Activated CD4-positive, alpha-beta T cell treated with anti-CD3 and anti-CD28 coated beads, Interleukin-2, amount 50 U/mL, for 1 hour (primary cell): ENCODE measurements at places on chromosomes 2 and 18.
A peak's percentile ranks its signal among the peaks of the same experiment; 100 is the strongest.

- no peak for DNase-seq
Measured at GRCh38 chr2:239991689-239992314, 33.3 kb downstream of the NDUFA10 start.

DNA sequence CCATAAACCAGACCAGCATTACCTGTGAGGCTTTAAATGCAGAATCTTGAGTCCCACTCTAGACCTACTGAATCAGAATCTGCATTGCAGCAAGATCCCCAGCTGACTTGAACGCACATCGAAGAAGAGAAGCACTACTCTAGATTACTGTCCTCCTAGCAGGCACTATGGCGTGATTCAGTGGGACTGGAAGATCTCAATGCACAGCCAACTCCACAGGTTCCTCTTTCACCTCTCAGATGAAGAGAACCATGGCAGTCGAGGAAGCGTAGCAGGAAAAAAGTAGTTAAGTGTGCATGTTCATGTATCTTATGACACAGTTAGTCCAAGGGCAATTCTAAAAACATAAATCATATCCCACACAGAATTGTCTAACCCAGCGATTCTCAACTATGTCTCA, 97.4 kb downstream of the STK39 start:
- no peak for DNase-seq

GRCh38 chr2:106624787-106625380, 137.7 kb downstream of the CD8B2 start:
- no peak for DNase-seq

GRCh38 chr18:13218368-13218991, at the start of gene LDLRAD4:
Gene LDLRAD4, plus strand, starts transcription at chr18:13218760.
- peak; percentile 46 for DNase-seq

DNA sequence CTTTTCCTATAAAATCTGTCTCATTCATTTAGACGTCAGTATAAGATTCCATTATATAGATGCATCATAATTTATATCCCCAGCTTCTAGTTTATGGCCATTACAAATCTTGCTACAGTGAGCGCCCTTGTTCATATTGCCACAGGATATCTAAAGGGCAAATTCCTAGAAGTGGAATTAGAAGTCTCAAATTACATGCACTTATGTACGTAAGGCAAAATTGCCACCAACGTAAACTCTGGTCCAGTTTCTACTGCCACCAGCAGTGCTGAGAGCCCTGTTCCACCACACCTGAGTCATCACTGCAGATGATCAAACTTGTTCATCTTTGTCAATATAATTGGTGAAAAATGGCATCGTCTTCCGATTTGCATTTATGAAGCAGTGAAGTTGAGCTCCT, 90.9 kb upstream of the ID2 start:
- DNase-seq = no peak

DNA sequence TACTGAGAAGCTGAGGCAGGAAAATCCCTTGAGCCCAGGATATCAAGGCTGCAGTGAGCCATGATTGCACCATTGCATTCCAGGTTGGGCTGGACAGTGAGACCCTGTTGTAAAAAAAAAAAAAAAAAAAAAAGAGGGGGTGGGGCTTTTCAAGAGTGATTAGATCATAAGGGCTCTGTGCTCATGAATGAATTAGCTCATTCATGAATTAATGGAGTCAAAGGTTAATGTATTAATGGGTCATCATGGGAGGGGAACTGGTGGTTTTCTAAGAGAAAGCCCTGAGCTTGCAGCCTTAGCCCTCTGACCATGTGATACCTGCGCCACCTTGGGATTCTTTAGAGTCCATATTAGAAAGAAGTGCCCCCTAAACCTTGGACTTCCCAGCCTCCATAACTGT, 4.5 kb downstream of the SLC19A3 start:
- no peak for DNase-seq

- no peak for DNase-seq
Measured at GRCh38 chr2:227025510-227025909, 138.5 kb downstream of the COL4A4 start.

- no peak for DNase-seq
Measured at GRCh38 chr18:74899554-74899953, 301.9 kb downstream of the ZNF407 start.

DNA sequence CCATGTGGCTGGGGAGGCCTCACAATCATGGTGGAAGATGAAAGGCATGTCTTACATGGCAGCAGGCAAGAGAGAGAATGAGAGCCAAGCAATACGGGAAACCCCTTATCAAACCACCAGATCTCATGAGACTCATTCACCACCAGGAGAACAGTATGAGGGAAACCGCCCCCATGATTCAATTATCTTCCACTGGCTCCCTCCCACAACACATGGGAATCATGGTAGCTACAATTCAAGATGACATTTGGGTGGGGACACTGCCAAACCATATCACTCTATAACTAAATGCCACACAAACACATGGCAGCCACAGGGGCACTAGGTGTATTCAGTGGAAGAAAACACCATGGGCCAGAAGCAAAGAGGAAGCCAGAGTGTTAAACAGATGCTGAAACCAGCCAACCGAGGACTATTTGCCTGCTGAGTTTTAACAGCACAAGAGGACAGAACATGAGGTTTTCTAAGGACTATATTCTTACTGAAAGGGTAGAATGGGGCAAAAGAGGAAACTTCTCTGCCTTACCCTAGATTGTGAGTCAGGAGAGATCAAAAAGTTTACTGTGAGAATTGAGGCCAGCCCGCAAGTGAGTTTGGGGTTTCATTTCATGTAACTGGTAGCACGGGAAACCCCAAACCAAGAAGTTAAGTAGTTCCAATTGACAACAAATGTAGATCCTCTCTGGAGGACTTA, 49.2 kb downstream of the SIGLEC15 start:
- DNase-seq = peak; percentile 17

DNA sequence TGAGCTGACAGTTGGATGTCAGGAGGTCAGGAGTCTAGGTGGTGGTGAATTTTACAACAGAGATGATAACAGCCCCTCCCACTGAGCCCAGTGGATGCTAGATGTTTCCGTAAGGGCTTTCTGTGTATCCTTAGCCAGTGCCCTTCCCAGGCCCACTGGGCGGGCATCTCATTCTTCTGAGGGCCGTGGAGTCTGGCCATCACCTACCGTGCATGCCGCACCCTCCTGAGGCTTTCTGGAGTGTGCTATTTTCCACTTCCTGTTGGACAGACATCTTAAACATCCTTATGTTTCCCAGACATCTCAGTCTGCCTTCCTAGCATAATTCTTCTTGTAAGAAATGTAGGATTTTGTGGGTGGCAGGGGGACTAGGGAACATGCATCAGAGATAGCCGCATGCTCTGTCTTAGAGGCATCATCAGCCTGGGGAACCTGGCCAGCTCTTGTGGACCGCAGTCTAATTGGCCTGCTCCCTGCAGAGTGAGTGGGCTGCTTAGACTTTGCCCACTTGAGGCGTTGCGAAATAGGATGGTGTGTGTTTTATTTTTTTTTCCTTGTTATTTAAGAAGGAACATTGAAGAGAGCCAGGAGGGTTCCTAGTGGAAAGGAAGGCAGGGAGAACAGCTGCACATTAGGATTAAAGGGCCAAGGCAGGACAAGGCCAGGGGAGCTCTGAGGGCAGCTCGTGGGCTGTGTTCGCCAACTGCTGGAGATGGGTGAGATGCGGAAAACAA, 135.8 kb downstream of the SH3RF3 start:
- no peak for DNase-seq

- no peak for DNase-seq
Measured at GRCh38 chr2:114457956-114458355, 15.5 kb downstream of the DPP10 start.

DNA sequence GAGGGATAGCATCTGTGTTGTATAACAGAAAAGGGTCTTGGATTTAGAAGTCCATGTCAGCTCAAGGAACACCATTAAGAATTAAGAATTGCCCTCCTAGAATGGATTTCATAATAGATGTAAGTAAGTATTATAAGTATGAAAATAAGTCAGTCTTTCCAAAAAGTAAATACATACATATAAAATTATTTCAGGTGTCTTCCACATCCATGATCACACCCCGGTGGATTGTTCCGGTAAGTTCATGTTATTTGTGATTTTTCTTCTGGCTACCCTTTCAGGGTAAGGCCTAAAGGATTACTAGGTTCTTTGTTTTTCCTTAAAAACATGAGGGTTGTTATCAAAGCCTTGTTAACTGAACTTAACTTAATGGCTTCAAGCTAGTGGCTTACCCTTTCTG, 55.9 kb downstream of the TMEM185B start:
- DNase-seq = no peak

GRCh38 chr2:240224676-240225075, 84.2 kb upstream of the OTOS start:
- DNase-seq = no peak

GRCh38 chr18:66558773-66559172, 45.1 kb downstream of the CDH19 start:
- DNase-seq = no peak

DNA sequence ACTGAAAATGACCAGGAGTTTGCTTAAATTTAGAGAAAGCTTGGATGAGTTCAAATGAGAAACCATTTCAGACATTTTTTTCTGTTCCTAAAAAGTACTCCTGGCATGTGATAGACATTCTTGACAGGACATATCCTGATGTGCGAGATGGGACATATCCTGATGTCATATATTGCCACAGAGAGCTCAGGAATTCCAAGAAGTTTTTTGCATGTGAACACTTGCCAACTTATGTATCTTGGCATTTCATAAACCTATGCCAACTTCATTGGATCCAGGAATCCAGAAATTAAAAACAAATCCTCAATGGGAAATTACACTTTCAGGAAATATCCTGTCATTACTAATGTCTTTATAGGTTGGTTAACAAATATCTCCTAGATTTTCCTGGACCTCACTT, 2.9 kb upstream of the SERPINB3 start:
- no peak for DNase-seq

DNA sequence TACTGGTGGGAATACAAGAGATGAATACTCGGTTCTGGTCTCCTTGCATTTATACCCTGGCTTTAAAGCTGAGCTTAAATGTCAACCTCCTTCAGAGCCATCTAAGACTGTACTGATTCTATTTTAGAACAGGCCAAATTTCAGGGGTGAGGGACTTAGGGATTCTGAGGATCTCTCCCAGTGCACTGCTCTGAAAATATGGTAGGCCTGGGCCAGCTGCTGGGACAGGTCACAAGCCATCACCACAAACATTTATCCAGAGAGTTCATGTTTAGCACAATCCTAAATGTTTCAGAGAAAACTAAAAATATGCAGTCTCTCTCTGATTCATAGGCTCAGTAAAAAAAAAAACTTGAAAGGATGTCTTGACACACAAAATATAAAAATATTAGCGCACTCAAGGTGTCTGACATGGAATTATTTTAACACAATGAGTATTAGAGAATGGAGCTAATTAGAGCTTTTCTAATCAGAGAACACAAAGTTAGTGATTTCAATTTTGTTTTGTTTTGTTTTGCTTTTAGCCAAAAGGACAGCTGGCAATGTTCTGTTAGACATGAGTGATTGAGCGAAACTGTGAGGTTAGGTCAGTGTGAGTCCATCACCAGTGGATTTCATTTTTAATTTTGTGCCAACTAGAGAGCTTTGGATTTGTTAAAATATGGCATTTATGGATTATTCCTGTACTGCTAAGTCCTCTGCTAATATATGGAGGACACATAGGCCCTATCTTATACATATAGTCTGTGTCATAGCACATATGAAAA, 38.8 kb downstream of the MFSD6 start:
- DNase-seq = no peak

GRCh38 chr2:225510796-225511195, 111.3 kb downstream of the NYAP2 start:
- no peak for DNase-seq

- no peak for DNase-seq
Measured at GRCh38 chr2:2524348-2524941, 193.4 kb upstream of the MYT1L start.

DNA sequence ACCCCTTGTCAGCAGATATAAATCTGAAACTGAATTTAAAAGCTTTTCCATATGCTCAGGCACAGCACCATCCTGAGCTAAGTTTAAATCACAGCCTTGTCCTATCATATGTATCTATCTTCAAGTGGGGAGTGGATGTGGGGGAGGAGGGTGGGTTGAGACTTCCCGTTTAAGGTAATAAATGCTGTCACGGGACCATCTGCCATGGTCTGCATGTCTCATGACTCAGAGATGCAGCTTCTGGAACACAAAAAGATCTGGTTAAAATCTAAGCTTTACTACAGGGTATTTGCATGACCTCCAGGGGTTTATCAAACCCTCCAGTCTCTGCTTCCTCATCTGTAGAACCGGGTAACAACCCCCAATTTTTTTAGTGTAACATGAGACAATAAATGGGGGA, 377.7 kb upstream of the ST6GAL2 start:
- DNase-seq = no peak

DNA sequence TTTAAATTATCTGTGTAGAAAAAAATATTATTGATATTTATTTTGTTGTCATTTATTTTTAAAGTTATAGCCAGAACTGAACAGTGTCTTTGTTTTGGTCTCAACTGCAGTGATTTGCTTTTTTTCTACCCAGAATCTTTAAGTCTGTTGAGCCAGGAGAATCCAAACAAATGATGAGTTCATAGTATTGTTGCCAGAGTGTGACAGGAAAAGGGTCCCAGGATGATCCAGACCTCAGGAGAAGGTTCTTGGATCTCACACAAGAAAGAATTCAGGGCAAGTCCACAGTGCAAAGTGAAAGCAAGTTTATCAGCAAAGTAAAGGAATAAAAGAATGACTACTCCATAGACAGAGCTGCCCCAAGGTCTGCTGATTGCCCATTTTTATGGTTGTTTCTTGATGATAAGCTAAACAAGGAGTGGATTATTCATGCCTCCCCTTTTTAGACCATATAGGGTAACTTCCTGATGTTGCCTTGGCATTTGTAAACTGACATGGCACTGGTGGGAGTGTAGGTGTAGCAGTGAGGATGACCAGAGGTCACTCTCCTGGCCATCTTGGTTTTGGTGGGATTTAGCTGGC, 127.1 kb downstream of the AGPS start:
- DNase-seq = no peak

DNA sequence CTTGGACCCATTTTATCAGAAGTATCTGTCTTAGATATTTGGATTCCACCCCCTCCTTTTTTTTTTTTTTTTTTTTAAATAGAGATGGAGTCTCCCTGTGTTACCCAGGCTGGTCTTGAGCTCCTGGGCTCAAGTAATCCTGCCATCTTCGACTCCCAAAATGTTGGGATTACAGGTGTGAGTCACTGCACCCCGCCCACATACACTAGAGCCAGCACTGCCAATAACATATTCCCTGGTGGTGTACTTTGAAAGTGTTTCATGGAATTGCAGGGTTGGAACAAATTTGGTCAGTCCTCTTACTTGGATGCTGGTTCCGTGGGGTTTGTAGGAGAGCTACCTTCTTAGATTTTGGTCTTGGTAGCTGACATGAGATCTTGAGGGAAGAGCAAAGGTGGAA, 15.0 kb downstream of the PDCL3 start:
- no peak for DNase-seq

GRCh38 chr2:216776066-216776850, 80.9 kb upstream of the IGFBP5 start:
- no peak for DNase-seq
